ENCODE measurements at places on chromosomes 3 and 15. TPM values are rescaled to one million over a fixed set of nuclear protein-coding genes. Genes with fewer than 3 reads are reported as not detected.

The ZDHHC3 gene
- 40.5 TPM for total RNA-seq

The SPSB4 gene
- total RNA-seq, result not detected

The CAV3 gene
- not detected for total RNA-seq

The CMTM7 gene
- 59.9 TPM for total RNA-seq

Data from activated naive CD4-positive, alpha-beta T cell treated with anti-CD3 and anti-CD28 coated beads, Interleukin-2, amount 50 U/mL, for 72 hours (primary cell).